T1000 (cell line): ENCODE measurements at places on chromosomes 2 and 18.

DNA sequence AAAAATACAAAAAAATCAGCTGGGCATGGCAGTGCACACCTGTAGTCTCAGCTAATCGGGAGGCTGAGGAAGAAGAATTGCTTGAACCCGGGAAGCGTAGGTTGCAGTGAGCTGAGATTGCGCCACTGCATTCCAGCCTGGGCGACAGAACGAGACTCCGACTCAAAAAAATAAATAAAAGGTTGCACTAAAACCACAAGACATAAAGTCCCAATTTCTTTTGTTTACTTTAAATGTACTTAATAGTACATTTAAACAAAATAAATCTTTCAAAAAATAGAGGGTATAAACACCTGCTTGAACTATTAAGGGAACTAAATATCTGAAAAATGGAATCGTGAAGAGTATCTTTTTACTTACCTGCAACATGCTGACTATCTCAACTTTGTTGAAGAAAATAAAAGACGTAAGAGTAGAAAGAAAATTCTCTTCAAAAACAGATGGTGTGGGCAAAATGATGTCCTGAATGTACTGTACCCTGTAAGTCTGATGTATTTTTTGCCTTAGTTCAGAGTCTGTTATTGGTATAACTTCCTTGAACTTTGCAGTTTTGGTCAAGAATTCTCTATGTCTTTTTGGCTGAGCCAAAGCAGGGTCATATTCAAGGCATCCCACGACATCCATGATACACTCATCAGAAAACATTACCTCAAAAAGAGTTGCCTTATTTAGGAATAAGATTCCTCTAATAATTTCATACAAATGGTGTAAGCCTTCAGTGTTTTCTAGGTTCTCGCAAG lies 19.2 kb downstream of the PPP4R3B start:
- no peak for DNase-seq

- no peak for DNase-seq
These were observed 72.9 kb downstream of the EN1 start for GRCh38 chr2:118774458-118775133.

GRCh38 chr2:105752691-105753358 lies 8.1 kb downstream of the NCK2 start:
- no peak for DNase-seq

DNA sequence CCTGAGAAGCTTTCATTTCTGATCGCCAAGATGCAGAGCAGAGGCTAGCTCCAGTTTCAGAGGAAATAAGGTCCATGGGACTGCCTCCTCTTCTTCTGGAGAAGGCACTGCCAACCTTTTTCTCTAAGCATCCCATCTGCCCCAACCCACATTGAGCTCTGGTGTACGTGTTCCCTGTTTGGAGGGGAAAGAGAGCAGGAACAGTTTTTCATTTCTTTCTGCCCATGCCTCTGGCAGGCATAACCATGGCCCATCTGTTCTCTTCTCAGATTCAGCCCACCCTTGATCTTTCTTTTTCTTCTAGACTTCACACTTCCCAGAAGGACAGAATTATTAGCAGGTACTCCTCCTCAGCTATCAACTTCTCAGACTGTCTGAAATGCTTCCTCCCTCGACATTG lies 1110.3 kb upstream of the KLHL29 start:
- DNase-seq, result no peak

DNA sequence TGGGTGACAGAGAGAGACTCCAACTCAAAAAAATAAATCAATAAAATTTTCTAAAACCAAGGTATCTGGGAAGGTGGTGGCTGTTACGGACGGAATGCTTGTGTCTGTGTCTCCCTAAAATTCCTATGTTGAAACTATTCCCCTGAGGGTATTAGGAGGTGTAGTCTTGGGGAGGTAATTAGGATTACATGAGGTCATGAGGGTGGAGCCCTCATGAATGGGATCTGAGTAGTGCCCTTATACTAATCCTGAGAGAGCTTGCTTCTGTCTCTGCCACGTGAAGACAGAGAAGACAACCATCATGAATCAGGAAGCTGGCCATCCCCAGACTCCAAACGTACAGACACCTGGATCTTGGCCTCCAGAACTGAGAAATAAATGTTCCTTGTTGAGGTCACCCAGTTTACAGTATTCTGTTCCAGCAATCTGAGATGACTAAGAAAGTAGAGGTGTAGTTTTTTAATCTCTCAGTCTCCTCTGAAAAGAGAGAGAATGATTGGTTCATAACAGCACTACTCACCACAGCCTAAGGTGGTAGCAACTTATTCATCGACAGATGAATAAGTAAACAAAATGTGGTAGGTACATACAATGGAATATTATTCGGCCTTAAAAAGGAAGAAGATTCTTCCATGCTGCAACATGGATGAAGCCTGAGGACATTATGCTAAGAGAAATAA lies 38.4 kb downstream of the TGFBRAP1 start:
- no peak for DNase-seq

DNA sequence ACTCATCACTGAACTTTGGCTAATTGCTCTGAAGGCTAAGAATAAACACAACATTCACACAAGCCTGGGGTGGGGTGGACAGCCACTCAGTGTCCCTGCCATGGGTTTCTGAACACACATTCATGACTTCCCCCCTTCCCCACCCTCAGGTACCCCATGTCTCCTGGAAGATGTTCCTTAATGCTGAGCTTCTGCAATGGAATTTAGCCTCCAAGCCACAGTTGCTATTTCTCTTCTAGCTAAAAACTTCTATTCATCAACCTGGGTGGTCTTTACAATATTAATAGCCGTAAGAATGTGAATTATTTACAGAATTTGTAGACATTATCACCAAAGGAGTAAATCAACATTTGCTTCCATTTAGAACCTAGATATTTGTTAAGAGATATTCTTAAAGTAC lies 175.1 kb downstream of the ACKR3 start:
- no peak for DNase-seq

- DNase-seq, result no peak
These were observed 38.0 kb downstream of the MARCO start for GRCh38 chr2:118980022-118980421.

DNA sequence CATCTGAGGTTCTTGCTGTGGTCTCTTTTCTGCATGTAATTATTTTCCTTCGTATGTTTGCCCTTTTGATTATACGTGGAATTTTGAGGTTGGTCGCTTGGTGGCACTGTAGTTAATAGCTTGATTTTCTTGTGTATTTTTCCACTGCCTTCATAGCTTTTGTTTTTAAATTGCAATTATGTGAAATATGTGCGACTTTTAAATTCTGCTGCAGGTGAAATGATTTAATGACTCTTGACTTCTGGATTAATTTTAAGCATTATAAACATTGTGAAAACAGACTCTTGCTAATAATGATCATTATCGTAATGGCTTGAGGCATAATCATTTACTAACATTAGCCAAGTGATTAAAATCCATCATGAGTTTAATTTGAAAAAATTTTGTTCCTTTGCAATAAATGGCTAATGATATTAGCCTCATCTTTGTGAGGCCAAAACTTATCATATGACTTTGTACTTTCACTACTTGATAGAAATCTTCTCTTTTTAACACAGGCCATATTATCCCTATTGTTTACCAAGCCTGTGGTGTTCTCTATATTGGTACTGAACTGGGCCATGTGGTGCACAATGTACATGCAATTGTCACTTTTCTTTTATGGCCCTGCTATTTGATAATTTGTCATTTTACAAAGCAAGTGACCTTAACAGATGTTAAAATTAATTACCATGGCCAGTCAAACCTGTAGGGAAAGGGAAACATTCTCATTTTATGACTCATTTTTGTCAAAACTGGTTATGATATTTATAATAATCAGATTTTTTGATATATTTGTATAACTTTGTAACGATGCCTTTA lies 62.8 kb upstream of the NEUROD1 start:
- no peak for DNase-seq

GRCh38 chr2:43159797-43160196 lies 66.6 kb downstream of the ZFP36L2 start:
- DNase-seq, result no peak

DNA sequence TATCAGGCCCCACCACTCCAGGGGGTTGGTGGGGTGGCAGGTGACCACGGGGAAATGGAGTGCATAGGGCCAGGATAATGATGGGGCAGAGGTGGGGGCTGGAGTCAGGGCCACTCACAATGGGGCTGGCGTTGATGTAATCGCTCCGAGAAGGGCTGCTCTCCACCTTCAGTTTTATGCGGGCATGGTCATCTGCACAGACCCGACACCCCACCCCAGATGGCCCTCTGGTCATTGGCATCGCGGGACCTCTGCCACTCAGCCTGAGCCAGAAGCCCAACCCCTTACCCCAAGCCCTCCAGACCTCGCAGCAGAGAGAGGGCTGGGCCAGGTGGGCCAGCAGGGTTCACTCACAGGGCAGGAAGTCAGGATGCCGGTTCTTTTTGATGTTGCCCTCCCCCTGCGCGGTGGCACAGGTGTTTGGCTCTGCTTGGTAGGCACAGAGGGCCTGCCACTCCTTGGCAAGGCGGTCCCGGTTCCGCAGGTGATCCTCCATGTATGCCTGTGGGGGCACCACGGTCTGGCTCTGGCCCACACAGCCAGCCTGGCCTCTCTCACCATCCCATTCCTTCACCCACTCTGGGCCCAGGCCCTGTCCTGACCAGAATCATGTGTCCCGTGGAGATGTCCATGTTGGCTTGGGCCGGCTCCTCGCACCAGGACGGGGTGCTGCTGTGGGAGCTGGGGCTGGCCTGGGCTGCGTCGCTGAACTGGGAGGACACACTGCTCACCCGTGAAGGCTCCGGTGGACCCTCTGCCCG lies 12.4 kb downstream of the PTPRN start:
- DNase-seq, result no peak

- DNase-seq, result no peak
These were observed 7.0 kb upstream of the TMX3 start for GRCh38 chr18:68721681-68722583.

DNA sequence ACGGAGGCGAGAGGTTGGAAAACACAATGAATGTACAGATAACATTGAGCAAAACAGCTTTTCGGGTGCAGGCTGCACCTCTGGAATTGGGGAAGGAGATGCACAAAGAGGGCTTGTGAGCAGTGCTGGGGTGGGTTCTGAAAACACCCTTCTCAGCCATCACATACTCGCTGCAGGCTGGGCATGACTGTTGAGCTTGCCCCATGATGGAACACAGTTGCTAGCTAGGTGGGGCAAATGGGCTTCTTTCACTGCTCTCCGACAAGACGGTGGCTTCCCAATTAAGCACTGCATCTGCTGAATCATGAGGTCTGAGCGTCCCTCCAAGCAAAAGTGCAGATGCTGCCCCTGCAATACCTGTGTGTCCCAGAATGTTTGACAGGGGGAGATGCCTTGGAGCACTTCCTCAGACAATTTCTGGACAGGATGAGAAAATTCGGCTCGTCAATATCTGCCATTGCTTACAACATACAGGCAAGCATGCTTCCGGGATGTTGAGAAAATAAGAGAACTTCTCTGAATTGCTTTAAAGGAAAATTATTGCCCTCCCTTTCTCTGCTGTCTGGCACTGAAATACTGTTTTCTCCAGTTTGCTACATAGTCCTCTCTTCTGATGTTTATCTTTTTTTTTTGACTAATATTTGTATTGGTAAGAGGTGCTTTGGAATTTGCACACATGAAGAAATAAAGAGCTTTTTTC lies 77.3 kb upstream of the SH3BP4 start:
- no peak for DNase-seq

- DNase-seq, result no peak
These were observed 1160.7 kb downstream of the CNTNAP5 start for GRCh38 chr2:125185691-125186270.

- no peak for DNase-seq
These were observed 1.0 kb downstream of the MARS2 start for GRCh38 chr2:197705912-197706838.

DNA sequence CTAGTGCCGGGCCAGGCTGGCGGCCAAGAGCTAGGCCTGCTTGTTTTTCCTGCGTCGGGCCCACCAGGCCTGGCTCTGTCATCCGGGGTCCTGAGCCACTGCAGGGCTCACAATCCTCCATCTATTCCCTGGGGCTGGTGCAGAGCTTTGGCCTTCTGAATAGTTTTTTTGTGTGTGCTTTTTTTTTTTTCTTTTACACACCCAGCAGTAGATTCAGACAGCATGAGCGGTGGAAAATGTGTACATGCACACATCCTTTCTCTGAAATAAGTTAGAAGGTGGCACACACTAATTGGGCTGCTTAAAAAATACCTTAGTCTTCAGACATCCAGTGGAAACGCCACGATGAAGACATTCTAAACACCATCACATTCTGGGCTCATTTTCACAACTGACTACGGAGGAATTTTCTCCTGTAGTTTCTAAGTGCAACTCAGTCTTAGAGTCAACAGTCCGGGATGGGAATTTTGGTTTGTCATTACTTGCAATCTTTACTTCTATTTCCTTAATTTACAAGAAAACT lies 6.1 kb downstream of the ZFP36L2 start:
- DNase-seq, result no peak

DNA sequence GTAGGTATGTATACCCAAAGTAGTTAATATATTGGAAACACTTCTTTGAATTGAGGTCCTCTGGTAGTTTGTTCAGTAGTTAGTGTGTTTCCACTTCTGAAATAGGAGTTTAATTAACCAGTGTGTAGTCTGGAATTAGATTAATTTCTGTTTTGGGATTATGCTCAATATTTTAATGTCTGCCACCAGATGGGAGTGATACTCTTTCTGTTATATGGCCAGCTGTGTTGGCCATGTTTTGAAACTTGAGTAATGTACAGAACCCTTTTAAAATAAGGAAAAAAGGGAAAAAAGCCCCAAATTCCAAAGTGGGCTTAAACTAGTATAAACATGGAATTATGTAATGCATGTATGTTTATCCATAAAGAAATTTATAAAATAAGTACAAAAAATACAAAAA lies 147.7 kb downstream of the CTNNA2 start:
- no peak for DNase-seq
